ENCODE measurements at places on chromosomes 12 and 14. TPM values are rescaled to one million over a fixed set of nuclear protein-coding genes. Genes with fewer than 3 reads are reported as not detected.

Gene BMAL2
- total RNA-seq: 28.8 TPM

Gene REP15
- not detected for total RNA-seq

Gene USP44
- 1.5 TPM for total RNA-seq

GRCh38 chr12:99600388-99600787 is 47.2 kb upstream of the GARIN6 start:
- no peak for DNase-seq

GRCh38 chr12:132493482-132494178 is 3.7 kb downstream of the FBRSL1 start:
- DNase-seq: no peak

GRCh38 chr12:28570811-28571210 is 380.6 kb downstream of the CCDC91 start:
- DNase-seq: no peak

DNA sequence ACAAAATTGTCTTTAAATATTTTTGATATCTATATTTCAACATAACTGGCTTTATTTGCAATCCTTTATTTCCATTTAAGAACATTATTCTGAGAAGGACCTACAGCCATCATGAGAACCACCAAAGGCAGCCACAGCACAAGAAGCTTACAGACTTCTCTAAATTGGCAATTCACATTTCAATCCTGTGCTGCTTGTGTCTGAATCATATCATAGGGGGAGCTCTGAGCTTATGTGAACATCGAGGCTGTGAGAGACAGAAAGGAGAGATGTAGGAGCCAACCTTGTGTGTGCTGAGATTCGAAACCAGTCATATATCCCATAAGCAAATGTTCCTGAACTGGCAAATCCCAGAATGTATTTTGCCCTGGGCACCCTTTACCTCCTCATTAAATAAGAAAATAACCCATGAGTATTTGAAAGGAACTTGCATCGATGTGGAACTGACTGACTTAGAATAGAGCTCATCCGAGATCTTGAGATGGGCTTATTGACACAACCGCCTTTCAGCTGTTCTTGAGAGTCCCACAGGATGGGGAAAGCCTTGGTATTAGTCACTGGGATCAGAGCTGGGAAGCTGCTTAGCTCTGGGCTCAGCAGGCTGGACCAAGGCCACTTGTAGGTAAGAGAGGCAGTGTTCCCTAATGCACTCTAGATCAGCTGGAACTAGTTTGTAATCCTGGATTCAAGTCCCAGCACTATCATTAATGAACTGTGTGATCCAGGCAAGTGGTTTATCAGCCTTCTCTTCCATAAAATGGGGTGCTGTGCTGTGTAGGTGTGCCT is 329.8 kb downstream of the CACNA1C start:
- DNase-seq: no peak

GRCh38 chr14:65431951-65432350 is 19.4 kb downstream of the FUT8 start:
- no peak for DNase-seq

GRCh38 chr12:52903285-52903854 is 1.5 kb downstream of the KRT8 start:
- peak; percentile 37 for DNase-seq

DNA sequence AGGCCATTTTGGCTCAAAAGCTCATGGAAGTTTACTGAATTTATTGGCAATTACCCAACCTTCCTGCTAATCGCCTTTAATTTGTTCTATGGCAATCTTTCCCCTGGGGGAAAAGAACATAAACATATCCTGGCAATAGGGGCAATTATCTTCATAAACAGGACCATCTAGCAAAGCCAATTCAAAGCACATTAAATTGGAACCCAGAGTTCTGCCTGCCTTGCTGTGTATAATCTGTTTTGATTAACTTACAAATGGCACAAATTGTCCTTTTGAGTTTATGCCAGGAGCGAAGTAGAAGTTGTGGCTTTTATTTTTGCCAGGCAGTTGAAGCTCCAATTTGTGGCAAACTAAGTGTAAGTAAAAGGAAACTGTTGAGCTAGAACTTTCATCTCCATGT is 68.6 kb downstream of the C12orf50 start:
- DNase-seq: no peak
